Ovary (tissue), 10 donors: ENCODE measurements at places on chromosomes 3 and 15. TPM values are rescaled to one million over a fixed set of nuclear protein-coding genes. Genes with fewer than 3 reads are reported as not detected.

The NMB gene
- 7.3 TPM for total RNA-seq

The WDR93 gene
- 0.23 TPM for total RNA-seq

DNA sequence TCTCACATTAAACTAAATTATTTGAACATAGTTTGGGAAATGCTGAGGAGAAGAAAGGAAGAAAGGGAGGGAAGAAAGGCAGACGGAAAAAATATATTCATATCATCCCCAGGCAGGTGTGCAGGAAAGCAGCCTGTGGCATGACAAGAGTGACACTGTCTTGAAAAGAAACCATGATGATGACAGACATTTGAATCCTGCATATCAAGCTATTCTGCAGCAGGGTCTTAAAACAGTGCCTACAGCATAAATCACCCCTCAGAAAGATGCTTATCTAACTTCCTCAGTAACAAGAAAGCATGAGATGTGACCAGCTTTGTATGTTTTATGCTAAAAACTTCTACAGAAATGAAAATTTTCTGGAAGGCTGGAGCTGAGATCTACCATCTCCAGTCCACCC is 144.5 kb upstream of the GRM7 start:
- DNase-seq, result no peak

DNA sequence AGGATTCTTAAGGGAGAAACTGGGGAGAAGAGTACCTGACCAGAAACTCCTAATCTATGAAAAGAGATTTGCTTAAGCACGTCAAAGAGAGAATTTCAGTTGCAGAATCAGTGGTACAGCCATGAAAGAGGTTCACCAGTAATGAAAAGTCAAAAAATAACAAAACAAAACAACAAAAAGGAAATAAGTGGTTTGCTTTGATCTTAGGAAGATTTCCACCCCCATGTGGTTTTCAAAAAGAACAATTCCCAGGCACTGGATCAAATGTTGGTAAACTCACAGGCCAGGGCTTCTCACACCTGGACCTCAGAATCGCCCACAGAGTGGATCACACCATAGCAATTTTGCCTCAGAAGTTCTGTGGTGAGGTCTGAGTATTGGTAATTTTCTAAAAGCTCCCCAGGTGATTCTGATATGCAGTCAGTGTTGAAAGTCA is 67.5 kb downstream of the TMEM39A start:
- DNase-seq, result no peak

DNA sequence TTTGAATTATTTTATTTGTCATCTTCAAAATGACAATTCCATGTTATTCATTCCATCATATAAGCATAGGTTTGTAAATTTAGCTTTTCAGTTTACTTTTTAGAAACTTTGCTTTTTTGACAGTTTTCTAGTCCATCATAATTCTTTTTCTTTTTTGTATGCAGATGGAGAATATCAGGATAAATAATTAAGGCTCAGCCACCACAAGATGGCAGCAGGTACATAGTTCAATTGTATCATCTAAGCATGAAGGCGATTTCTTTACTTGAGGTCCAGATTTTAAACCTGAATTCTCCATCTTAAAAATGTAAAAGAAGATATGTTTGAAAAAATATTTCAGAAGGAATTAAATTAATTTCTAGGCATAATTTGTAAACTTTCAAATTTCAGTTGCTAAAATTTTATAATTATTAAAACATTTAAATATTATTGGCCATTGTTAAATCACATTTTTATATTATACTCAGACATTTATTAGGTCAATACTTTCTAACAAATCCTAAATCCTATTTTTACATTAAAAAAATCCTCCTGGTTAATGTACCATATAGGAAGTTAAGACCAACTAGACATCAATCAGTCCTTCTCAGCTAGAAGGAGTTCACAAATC is 15.1 kb downstream of the PLSCR5 start:
- no peak for DNase-seq
